ENCODE measurements at places on chromosomes 6 and 20.

- no peak for DNase-seq
Observed at GRCh38 chr20:49597825-49598395, 30.0 kb upstream of the PTGIS start.

GRCh38 chr6:27667016-27667656 is 194.2 kb upstream of the ZNF184 start:
- no peak for DNase-seq

- no peak for DNase-seq
Observed at GRCh38 chr20:20428067-20428466, 60.2 kb downstream of the INSM1 start.

DNA sequence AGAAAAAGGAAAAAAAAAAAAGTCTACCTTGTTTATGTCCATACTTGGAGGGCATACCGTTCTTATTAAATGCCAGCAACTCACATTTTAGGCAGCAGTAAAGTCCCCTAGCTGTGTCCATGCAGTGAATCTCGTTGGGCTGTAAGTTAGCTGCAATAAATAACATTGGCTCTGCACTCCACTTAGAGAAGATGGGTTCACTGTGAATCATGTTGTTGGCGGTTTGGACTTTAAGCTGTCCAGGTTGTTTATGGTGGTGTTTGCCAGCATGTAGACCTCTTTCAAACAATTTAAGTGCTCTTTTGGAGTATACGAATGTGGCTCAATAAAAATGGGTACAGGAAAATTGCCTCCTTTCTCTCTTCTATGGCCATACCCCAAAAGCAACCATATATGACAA is 127.4 kb downstream of the ZNF217 start:
- no peak for DNase-seq

DNA sequence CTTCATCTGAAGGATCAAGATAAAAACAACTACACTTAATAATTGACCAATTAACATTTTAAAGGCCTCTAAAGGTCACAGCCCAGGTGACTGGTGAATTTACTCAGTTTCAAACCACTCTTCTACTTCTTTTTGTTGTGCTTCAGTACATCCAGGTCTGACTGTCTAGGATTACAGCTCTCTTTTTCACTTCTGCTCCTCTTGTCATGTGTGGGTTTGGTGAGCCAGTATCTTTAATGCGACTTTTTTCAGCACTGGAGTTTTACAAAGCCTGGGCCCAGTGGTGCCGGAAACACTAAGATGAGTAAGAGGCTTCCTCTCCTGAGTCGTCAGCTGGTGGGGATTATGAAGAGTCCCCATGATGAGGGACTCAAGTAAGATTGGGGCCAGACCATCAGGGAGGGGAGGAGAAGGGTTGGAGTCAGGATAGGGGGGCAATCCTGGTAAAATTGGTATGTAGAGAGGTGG is 27.0 kb downstream of the HECA start:
- no peak for DNase-seq

Measured in LoVo (cell line).